NCI-H2081 (cell line): ENCODE measurements at places on chromosomes 4 and X.

- DNase-seq: peak; percentile 41
Measured at GRCh38 chrX:39336671-39337311, 535.5 kb downstream of the MID1IP1 start.

DNA sequence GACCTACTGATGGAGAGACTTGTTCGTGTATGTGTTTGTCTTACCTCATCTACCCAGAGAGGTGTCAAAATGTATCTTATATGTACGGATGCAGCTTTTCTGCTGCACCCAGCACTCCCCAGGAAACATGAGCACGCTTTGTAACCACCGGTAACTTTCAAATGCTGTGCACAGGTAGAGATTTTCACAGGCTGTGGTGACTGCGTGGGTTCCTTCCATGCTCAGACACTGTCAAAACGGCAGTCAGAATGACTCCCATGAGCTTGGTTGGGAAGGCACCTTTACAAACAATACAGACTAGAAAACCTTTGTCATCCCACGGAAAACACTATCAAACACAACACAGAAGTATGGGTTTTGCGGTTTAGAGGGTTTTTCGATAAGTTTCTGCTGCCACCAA is 28.2 kb downstream of the F11 start:
- no peak for DNase-seq

- DNase-seq: no peak
Measured at GRCh38 chrX:43682726-43683125, 26.6 kb downstream of the MAOA start.

GRCh38 chrX:8887004-8887403 is 85.8 kb upstream of the FAM9A start:
- no peak for DNase-seq

DNA sequence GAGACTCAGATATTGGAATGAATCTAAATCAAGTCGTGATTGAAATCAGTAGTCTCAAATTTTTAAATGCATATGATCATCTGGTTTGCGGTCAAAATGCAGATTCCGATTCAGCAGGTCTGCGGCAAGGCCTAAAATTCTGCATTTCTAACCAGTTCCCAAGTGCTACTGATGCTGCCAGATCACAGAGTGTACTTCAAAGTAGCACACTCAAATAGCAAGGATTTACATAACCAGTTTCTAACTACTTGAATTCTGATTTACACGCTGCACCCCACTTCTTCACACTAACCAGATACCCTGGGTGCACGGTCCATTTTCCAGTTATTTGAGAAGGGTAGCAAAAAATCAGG is 752 bp downstream of the MBTPS2 start:
- no peak for DNase-seq

- peak; percentile 56 for DNase-seq
Measured at GRCh38 chr4:133320576-133321170, 171.6 kb downstream of the PCDH10 start.

GRCh38 chr4:108029016-108029720 is 39.5 kb downstream of the HADH start:
- DNase-seq: no peak

DNA sequence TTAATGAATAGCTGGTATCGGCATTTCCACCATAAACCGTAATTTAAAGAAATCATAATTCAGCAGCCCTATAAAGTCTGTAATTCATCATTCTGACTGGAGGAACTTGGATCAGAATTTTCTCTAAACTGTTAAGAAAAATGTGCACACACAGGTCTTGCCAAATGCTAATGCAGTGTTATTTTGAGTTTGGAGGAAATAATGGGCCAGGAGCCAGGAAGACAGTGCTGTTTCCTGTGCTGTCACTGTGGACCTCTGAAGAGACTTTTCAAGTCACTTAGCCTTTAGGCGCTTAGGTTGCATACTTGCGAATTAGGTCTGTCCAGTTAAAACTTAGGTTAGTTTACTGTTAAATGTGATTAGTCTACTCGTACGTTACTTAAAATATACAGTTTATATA is 137.5 kb upstream of the ANXA3 start:
- no peak for DNase-seq

GRCh38 chr4:30122711-30123110 is 597.5 kb upstream of the PCDH7 start:
- no peak for DNase-seq

DNA sequence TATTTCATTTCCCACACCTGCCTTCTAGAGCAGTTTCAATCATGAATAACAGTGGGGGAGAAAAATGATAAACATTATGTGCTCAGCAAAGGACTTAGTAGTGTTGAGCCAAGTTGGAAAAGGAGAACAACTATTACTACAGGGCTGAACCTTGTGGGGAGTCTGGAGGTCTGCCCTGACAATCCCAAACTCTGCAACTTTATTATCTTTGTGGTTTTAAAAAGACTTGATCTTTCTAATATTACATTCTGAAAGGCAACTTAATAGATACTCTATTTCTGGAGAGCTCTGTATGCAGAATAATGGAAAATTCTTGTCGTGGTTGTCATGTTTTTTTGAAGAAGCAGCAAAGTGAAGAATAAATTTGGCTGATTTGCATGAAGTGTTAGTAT is 116.1 kb downstream of the SPCS3 start:
- DNase-seq: no peak
